ENCODE measurements at places on chromosomes 13 and 19. TPM values are rescaled to one million over a fixed set of nuclear protein-coding genes. Genes with fewer than 3 reads are reported as not detected.
A peak's percentile ranks its signal among the peaks of the same experiment; 100 is the strongest.

The SERTM1 gene
- not detected for total RNA-seq

DNA sequence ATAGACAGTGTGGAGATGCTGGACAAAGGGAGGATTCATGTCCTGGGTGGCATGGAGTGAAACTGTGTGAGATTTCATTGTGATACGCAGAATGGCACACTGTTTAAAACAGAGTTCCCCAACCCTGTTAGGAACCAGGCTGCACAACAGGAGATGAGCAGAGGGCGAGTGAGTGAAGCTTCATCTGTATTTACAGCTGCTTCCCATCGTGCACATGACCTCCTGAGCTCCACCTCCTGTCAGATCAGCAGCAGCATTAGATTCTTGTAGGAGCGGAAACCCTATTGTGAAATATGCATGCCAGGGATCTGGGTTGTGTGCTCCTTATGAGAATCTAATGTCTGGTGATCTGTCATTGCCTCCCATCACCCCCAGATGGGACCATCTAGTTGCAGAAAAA is 72.5 kb downstream of the RAP2A start:
- DNase-seq: no peak

DNA sequence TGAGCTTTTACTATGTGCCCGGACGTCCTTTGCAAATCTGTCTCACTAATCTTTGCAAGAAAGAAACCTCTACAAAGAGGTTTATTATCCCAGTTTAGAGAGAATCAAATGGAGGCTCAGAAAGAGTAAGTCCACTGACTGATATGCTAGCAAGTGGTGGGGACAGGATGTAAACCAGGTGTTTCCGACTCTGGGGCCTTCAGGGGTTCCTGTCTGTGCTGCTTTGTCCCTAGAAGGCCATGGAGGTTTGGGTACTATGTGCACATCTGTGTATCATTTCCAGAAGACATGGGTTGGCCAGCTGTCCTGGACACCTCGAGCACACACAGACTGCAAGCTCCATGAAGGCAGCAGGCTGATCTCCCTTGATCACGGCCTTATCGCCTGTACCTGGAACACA is 1.2 kb upstream of the KPTN start:
- no peak for DNase-seq

The TUBB4A gene
- not detected for total RNA-seq

- peak; percentile 86 for DNase-seq
Measured at GRCh38 chr19:7534531-7535046, 928 bp upstream of the PNPLA6 start.

DNA sequence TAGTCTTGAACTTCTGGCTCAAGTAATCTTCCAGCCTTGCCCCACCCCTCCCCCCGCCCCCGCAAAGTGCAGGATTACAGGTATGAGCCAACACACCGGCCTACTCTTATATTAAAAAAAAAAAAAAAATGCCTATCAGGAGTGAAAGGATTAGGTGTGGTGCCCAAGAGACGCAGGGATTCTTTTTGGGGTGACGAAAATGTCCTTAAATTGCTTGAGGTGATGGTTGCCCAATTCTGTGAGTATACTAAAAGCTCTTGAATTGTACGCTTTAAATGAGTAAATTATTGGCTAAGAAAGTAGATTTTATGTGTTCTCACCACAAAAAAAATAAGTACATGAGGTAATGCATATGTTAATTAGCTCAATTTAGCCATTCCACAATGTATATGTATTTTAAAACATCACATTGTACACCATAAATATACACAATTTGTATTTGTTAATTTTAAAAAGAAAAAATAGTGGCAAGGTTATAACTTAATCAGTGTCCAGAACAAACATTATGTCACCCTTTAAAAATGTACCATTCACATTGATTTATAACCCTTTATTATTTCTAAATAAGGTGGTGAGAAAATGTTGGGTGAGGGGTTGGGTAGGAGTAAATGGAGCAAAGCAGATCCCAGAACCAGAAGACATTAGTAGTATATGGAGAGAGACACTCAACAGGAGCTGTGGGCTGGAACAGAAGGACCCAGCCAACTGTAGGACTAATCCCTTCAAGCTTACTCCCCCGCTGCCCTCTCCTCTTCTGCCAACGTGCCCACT is 3.9 kb downstream of the IGSF23 start:
- DNase-seq: no peak

DNA sequence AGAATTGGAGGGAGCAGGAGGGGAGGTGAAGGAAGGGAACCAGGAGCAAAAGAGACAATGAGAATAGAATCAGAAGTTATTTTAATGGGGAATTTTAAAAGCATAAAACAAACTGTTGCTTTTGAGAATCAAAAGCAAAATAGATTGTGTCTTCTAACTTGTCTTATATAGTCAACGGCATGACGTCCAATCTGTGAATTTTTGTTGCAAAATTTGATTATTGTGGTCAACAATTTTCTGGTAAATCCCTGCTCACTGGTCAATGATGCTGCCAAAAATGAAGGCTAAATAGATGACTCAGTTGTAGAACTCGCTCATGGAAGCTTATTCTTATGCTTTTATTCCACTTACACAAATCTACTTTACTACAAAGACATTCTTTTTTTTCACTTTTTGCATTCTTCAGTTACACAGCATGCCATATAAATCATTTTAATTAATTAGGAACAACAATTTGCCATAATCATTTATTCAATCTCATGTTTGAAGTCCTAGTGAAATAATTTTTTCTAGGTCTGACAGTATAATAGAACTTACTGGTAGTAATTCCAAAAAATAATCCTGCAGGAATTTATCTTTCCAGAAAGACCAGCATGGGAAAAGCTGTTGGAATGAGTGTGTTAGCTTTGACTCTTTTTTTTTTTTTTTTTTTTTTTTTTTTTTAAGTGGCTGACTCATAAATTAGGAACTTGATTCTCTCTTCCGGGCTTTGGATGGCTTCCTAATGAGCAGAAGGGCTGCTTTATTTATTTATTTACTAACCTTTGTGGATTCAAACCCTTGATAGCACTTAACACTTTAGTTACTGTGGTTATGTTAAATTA is 256.9 kb downstream of the SPRY2 start:
- DNase-seq: peak; percentile 82

All from RPMI7951 (cell line).